ENCODE measurements at places on chromosomes 11 and 22.

- DNase-seq = no peak
Observed at GRCh38 chr22:19004471-19004870, 68.4 kb upstream of the PRODH start.

DNA sequence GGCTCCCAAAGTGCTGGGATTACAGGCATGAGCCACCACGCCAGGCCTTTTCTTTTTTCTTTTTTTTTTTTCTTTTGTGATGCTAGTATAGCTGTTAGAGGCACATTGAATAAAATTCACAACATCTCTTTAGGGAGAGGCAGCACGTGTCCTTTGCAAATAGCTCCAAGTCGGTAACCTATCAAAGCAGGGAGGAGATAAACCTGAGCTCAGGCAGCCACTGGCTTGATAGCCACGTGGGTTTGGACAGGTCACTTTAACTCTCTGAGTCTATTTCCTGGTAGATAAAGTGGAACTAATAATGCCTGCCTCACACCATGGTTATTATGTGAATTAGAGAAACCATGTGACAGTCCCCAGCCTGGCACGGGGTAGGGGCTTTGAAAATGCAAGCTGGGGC, 43.1 kb upstream of the ATXN10 start:
- DNase-seq = no peak

DNA sequence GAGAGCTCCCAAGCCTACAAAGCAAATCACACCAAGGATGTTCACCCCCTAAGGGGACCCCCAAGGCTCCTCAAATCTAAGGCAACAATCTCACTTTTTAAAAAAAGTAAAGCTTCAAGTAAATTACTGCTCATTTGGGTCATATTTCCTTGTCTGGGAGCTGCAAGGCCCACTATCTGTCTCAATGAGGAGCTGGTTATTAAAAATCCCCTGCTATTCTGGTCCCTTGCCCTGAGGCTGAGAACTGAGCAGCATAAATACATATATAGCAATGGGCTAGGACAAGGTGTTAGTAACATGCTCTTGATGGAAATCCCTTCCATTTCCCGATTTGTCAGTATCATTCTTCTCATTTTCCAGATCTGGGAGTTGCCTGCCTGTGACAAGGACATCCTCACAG, 119.2 kb downstream of the ETS1 start:
- no peak for DNase-seq

- peak; percentile 4 for DNase-seq
Observed at GRCh38 chr11:5922749-5923426, 19.2 kb upstream of the OR56A3 start.

Measured in stimulated activated CD4-positive, alpha-beta T cell treated with anti-CD3 and anti-CD28 coated beads, Interleukin-12 subunit alpha, Interleukin-12 subunit beta, amount 100 ng/mL, for 48 hours (primary cell).